ENCODE measurements at places on chromosomes 11 and 22. TPM values are rescaled to one million over a fixed set of nuclear protein-coding genes. Genes with fewer than 3 reads are reported as not detected.

IFTAP gene
- total RNA-seq, result 18.5 TPM

DMC1 gene
- total RNA-seq, result 0.56 TPM

LRRC55 gene
- not detected for total RNA-seq

ANGPTL5 gene
- not detected for total RNA-seq

Data from smooth muscle cell of the pulmonary artery (primary cell).